ENCODE measurements at places on chromosomes 4 and X.
A peak's percentile ranks its signal among the peaks of the same experiment; 100 is the strongest.

GRCh38 chr4:156195914-156196313 is 242.2 kb upstream of the CTSO start:
- no peak for DNase-seq

DNA sequence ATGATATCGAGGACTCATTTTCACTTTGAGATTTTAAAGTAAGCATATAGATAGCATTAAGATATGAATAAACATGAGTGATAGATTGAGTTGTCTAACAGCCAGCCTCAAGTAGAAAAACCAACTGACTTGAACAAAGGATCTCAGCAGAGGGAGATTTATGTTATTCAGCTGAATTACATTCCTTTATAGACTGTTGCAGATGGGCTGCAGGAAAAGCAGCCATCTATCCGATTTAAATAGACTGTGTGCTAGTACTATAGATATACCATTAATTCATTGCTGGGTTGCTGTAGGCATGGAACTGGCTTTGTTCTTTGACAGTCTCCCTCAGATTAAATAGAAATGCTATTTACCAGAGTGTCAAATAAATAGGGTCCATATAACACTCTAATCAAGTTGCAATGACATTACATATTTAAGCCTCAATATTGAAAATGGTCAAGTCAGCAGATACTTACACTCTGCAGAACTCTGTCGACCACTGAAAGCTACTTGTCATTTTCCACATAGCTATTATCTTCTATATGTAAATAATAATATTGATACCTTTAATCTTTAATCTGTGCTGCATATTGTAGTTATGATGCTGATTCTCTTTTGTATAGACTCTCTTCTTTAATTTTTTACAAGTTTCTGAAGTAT is 750.8 kb downstream of the CENPC start:
- DNase-seq, result no peak

DNA sequence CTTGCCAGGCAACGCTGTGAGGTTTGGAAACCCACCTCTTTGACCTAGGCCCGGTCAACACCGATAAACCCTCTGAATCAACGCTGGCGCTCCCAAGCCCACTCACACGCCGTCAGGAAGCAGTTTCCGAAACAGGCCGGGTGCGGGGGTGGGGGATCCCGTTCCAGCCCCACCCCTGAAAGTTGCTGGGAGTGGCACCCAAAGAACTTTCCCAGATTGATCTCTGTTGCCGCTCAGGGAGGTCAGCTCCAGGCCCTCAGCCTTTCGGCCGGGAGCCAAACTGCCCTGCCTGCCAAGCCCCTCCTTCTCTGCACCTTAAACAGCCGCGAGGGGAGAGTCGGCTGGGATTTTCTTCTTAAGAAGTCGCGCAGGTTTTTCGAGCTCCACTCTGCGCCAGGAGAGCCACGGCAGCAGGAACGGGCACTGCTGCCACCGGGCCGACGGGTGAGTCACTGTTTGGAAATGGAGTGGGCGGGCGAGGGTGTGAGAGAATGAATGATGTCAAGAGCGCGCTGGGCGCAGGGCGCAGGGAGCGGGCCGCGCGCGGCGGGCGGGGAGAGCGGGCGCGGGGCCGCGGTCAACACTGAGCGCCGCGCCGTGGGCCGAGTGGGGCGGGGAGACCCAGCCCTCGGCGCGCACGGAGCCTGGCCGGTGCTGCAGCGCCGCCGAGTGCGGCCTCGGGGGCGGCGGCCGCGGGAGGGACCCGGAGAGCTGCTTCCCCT is at the start of gene SGMS2:
SGMS2 (plus strand) TSS at position 583 of the 722 bp plus-strand sequence. CDS start 70,622 bp downstream, outside the sequence.
- peak; percentile 83 for DNase-seq

DNA sequence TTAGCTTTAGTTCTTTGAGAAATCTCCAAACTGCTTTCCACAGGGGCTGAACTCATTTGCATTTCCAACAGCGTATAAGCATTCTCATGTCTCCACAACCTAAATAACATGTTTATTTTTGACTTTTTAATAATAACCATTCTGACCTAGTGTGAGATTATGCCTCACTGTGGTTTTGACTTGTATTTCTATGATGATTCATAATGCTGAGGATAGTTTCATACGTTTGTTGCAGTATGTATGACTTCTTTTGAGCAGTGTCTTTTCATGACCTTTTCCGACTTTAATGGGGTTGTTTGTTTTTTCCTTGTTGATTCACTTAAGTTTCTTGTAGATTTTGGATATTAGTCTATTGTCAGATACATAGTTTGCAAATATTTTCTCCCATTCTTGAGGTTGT is 1833.0 kb upstream of the PCDH10 start:
- no peak for DNase-seq

DNA sequence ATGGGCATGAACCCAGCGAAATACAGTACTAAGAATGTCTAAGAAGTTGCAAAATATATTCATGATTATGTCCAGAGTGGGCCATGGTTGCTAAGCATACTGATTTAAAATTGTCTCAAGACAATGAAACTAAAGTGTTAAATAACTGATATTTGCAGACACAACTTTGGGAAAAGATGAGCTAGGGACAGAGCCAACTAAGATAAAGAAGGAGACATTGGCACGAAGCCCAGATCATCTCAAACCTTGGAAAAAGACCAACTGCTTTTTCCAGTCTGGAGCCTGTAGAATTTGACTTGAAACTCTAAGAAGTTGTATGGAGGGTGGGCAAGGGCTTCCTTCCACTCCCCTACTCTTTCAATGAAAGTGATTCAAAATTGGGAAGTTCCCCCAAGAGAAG is 108.5 kb upstream of the GLRA2 start:
- DNase-seq, result no peak

GRCh38 chrX:42090395-42090794 is 167.0 kb upstream of the CASK start:
- DNase-seq, result no peak

GRCh38 chr4:6524436-6524835 is 50.6 kb upstream of the MAN2B2 start:
- DNase-seq, result no peak

DNA sequence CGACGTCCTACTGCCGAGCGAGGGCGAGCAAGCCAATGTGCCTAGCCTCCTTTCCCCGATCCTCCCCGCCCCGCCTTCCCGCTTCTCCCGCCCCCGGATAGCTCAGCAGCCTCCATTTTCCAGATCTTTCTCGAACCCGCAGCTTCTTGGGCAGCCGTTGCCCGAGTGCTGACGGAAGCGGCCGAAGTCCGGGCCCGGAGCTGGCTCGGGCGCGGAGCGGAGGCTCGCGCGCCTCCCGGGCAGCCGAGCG is 172 bp upstream of the HSPA4L start:
- peak; percentile 82 for DNase-seq

GRCh38 chr4:121392426-121393086 is 11.7 kb upstream of the QRFPR start:
- no peak for DNase-seq
